ENCODE measurements at places on chromosomes 1 and 21.

DNA sequence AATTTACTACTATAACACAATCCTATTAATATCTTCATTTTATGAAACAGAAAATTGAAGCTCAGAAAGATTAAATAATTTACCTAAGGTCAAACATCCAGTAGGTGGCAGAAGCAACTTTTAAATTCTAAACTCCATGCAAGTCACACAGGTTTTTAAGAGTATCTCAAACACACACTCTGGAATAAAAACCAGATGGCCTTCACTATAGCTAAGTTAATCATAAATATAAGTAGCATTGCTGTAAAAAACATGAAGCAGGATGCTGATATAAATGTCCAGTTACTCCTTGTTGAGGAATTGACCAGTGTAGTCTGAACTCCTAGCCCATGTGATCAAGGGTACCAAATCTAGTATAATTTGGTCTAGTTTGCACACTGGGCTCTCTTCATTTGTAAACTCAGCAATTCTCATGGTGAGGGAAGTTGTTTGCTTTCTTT, 9.4 kb upstream of the FMO3 start:
- no peak for DNase-seq

DNA sequence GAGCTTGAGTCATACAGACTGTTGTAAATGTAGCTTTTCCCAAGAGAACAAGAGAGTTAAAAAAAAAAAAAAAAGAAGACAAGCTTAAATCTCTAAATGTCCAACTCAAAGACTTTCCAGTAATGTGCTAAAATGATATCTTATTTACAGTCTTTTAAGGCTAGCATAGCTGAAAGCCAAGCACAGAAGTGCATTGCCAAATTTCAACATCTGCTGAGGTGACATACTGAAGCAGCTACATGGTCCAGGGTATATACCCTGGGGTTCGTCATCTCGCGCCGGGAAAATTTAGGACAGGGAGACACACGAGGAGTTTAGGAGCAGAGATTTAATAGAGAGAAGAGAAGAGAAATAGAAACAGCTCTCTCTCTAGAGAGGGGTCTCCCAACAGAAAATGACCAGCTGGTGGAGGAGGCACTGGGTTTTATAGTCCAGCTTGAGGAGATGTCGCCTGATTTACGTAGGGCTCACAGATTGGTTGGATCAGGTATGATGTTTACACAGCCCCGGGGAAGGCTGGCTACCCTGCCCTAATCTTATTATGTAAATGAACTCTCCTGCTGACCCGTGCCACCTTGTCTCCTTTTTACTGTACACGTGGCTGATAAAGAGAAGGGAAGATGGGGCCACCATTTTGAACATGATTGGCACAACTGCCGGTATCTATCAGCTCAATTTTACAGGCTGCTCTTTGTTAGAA, 172.7 kb downstream of the TRIM33 start:
- DNase-seq, result no peak

- peak; percentile 63 for DNase-seq
These were observed 5.8 kb downstream of the PERM1 start for GRCh38 chr1:975896-976683.

GRCh38 chr21:14871861-14872260, 192.9 kb downstream of the NRIP1 start:
- DNase-seq, result no peak

- DNase-seq, result no peak
These were observed 995 bp downstream of the CACYBP start for GRCh38 chr1:175000697-175001187.

DNA sequence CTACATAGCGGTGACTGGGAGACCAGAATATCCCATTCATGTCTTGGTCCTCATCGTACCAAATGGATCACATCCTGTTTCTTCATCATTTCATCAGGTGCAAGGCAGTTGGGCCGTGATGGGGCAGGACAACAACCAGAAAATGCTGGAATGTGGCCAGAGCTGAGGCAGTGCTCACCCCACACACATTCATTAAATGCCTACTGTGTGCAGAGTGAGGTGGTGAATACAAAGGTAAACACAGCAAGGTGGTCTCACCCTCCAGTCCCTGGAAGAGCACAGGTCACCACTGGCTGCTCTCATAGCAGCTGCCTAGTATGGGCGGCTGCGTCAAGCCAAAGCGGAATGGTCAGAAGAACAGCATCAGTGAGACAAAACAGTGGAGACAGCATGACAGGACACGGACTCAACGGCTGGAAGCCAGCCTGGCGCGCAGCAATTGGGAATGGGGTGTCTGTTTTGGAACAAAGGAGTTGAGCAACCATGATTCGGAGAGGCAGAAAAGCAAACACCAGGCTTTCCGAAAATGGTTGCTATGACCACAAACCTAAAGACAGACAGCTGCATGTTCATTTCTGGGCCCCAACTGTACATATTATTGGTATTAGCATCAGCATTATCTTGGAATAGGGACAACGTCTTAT, 5.6 kb upstream of the ADAMTSL4 start:
- DNase-seq, result no peak

- no peak for DNase-seq
These were observed at the start of gene C1orf146 for GRCh38 chr1:92217721-92218120. C1orf146 (plus strand) TSS chr1:92217915; CDS start chr1:92231421, 13,506 bp downstream.

DNA sequence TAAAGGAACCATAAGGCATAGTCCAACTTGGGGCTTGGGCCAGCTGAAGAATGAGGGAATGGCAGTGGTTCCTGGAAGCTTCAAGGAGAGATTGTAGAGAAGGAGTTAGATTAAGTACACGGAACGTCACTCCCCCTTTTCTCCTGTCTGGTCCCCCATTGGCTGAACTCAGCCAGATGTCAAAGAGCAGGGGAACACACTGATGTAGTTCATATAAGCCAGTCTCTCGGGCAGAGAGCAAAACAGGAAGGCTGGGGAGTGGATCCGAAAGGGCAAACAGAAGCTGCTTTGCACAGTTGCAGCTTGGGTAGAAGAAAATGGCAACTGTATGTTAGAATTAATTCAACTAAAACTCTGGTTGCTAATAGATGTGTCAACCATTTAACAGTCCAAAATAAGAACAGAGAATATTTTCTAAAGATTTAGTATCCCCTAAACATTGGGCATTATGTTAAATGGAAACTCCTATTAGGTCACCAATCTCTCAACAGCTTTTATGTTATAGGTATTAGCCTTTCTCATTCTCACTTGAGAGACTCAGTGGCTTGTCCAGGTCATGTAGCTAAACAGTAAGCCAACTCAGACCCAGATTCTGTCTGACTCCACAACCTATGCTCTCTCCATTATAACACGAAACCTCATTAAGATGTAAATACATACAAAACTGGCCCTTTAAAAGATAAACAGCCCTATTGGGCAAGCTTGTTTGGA, 600.7 kb upstream of the USP24 start:
- no peak for DNase-seq

DNA sequence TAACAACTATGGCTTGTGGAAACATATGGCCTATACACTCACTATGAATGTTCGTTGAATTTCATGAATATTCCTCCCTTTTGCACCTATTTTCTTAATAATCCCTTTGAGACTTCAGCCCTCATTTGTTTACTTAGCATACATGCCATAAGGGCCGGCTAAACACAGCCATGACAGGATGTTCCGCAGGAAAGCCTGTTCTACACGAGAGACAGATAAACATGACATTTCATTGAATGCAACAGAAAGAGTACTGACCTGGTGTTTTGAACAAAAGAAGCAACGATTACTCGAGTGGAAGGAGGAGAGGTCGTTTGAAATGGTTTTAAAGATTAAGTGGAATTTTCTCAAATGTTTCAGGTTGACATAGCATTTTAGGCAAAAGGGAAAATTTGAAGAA, 459.5 kb upstream of the CXADR start:
- no peak for DNase-seq

GRCh38 chr1:115084902-115085511, 4.3 kb downstream of the TSPAN2 start:
- DNase-seq, result no peak

- DNase-seq, result no peak
These were observed 9.1 kb upstream of the AK2 start for GRCh38 chr1:33045814-33046213.

- DNase-seq, result no peak
These were observed 163.3 kb downstream of the NRIP1 start for GRCh38 chr21:14901482-14901958.

DNA sequence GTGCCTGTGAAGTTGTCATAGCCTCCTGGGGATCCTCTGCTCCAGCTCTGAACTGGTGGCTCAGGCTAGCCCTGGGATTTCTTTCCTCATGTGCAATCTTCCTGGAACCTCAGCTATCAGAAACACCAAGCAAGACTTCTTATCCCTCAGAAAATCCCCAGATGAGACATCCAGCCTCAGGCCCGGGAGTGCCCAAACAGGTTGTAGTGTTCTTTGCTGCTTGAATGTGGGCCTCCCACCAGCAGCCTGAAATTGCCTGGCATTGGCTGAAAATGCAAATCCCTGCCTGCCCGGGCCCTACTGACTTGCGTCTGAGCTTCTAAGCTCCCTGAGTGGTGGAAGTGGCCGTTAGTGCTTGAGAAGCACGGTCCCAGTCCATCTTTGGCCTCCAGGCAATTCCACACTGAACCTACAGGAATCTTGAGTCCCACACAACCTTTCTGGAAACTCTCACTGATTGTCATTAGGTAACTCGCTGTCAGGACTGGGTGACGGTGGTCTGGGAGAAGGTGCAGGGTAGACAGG, 146.8 kb downstream of the ZBTB18 start:
- no peak for DNase-seq

DNA sequence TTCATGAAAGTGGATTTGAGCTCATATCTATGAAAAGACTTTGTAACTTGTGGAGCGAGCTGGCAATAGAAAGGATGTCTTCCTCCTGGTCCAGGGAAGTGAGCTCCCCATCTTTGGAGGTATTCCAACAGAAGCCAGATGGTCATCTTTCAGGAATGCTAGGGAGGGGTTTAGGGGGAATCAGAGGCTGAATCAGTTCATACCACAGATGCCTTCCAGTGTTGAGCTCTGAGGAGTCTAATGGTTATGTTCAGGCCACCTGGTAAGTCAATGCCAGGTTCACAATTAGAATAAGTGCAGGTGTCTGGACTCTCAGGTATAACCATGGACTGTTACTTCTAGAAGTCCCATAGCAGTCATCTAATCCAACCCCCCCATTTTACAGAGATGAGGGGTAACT, 119.1 kb downstream of the ACTL8 start:
- no peak for DNase-seq

- DNase-seq, result no peak
These were observed 434.6 kb upstream of the PRMT6 start for GRCh38 chr1:106621853-106622252.

- DNase-seq, result no peak
These were observed 34.1 kb downstream of the PTPRF start for GRCh38 chr1:43564551-43565348.

DNA sequence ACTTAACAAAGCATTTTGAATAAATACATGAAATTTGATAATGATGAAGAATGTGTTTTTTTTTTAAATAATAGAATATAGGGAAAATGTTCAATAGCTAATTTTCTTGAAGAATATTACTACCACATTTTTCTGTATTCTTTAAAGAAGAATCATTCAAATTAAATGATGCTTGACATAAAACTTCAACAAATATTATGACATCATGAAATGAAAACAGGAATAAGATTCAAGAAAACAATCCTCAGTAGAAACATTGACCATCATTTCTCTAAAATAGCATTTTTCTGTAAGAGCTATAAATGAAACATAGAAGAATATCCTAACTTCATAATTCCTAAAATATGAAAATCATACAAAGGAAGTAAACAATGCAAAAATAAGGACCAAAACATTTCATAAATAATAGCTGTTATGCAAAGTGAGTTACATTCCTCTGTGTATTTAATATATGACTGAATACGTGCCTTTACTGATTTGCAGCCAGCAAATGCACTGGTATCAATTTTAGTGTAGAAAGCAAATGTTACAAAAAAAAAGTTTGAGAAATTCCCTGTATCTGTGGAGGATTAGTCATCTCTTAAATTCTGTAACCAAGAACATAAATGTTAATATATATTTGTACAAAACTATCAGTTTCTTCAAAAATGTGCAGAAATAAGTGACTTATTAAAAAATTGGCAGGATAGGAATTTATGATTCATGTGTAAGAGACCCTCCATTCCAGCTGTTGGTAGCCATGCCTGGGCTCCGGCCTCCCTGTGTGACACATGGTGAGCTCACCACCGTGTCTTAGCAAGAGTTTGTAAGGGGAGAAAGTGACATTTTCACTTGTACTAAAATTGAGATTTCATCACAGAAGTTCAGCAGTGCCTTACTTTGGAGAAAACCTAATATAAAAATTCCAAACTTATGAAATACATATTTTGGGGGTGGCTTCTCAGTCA, 15.0 kb upstream of the PTPN14 start:
- no peak for DNase-seq

GRCh38 chr1:23187637-23188036, 19.0 kb upstream of the LUZP1 start:
- DNase-seq, result no peak

Data from stimulated activated CD4-positive, alpha-beta T cell treated with anti-CD3 and anti-CD28 coated beads, Interleukin-12 subunit alpha, Interleukin-12 subunit beta, amount 100 ng/mL, for 4 hours (primary cell).